HCEC 1CT (cell line): ENCODE measurements at places on chromosomes 16 and 17.

GRCh38 chr17:37640015-37640414, 3.2 kb downstream of the DDX52 start:
- DNase-seq = no peak

DNA sequence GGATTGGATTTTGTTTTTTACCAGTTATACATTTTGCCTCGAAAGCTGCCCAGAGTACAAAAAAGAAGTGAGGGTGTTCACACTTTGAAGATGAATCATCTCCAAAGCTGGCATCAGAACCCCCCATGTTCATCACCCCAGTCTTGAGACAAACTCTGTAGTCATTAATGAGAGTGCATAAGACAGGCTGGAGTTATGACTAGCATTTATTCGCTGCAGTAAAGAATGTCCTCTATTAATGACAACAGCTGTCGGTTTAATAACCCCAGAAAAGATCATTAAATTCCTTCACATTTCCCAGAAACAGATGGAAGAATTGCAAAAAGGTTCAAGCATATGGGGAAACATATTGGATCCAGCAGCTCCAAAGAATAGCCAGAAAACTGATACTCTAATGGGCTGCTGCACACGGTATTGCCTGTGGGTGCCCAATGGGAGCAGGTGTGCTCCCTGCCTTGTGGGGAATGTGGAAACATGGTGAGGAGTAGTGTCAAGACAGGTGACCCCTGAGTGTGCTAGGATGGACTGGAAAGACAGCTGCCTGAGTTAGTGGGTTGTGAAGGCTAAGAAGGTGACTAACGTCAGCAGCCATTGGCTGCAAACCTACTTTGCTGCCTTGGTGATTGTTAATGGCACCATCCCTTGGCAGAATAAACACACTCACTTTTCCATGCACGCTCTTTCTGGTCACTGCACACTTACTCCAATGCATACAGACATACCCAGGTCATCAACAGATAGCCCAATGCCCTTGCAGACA, 81.9 kb downstream of the AIPL1 start:
- DNase-seq = no peak

GRCh38 chr16:27841061-27841801, 222.3 kb downstream of the GSG1L start:
- DNase-seq = no peak

DNA sequence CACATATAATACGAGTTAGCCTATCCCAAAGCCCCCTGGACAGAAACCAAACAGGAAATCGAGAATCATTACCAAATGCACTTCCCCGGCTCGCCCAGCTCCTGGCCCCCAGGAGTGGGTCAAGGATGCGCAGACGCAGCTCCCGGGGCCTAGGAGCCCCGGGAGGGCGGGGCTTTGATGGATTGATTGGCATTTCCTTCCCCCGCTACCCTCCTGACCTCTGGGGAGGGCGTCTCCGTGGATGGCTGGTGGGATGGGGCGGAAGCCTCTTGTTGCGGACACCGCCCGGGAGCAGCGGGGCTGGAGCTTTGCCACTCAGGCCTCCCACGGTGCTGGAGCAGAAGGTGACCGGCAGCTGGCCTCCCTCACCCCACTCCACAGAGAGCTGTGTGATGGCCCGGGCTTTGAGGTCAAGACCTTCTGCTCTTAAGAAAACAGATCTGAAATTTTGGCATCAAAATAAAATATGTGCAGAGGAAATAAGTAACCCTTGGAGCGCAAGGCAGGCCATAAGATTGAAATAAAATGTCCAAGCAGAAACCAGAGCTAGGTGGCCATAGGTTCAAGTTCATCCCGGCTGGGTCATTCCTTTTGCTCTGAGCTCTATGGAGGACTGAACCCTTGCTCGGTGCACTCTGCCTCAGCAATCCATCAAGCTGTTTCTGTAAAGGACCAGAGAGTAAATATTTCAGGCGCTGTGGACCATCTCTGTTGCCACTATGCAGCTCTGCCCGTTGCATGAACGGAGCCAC, 262.3 kb downstream of the SOX9 start:
- DNase-seq = no peak

DNA sequence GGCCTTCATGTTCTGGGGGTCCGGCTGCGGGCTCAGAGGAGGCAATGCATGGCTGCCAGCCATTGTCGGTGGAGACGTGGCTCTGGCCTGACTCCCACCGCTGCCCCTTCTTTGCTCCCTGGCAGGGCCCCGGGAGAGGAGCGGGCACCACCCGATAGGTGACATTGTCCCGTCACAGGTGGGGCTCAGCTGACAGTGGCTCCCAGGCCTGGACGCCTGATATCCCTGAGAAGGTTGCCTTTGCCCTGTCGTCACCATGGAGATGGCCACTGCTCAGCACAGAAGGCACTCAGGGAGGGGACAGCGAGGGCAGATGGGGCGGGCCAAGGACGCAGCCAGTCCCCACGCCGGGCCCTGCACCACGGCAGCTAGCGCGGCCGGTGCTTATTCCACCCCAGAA, 42.6 kb downstream of the SOX8 start:
- DNase-seq = no peak

DNA sequence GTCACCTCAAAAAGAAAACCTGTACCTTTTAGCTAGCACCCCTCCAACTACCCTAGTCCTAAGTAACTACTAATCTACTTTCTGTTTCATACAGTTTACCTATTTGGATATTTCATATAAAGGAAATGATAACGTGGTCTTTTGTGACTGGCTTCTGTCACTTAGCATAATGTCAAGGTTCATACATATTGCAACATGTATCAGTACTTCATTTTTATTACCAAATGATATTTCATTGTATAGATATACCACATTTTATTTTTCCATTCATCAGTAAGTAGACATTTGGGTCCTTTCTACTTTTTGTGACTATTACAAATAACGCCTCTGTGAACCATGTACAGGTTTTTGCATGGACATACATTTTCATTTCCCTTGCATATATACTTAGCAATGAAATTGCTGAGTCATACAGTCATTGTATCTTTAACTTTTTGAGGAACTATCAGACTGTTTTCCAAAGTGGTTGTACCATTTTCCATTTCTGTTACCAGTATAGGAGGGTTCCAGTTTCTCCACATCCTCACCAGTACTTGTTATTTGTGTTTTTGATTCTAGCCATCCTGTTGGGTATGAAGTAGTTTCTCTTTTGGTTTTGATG, 23.7 kb downstream of the MOSMO start:
- DNase-seq = no peak

GRCh38 chr16:4392382-4393239, 21.0 kb downstream of the VASN start:
- DNase-seq = peak; percentile 61

GRCh38 chr17:59827721-59828477, 64.8 kb downstream of the TUBD1 start:
- DNase-seq = peak; percentile 19

DNA sequence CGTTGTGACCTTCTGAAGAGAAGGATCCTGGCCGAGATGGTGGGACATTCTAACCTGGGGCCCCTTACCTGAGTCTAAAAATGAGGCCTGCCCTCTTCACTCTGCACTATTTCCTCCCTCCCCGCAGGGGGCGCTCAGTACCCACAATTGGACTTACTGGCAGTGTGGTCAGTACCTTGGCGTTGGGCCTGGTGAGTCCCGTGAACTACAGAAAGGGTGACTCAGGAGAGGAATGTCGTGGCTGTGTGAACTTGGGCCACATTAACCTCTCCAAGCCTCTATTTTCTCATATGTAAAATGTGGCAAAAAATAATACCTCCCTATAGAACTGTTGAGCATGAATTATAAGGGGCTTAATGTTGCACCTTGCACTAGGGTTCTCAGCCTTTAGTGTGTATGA, 3.9 kb downstream of the RSAD1 start:
- DNase-seq = peak; percentile 97
